ENCODE measurements at places on chromosomes 16 and 17. TPM values are rescaled to one million over a fixed set of nuclear protein-coding genes. Genes with fewer than 3 reads are reported as not detected.

The SLC16A11 gene
- total RNA-seq, result not detected

The KRT31 gene
- 0.16 TPM for total RNA-seq

- no peak for DNase-seq
These were observed 411.8 kb downstream of the MAF start for GRCh38 chr16:79188739-79189122.

The SULT1A4 gene
- total RNA-seq, result 2.0 TPM

DNA sequence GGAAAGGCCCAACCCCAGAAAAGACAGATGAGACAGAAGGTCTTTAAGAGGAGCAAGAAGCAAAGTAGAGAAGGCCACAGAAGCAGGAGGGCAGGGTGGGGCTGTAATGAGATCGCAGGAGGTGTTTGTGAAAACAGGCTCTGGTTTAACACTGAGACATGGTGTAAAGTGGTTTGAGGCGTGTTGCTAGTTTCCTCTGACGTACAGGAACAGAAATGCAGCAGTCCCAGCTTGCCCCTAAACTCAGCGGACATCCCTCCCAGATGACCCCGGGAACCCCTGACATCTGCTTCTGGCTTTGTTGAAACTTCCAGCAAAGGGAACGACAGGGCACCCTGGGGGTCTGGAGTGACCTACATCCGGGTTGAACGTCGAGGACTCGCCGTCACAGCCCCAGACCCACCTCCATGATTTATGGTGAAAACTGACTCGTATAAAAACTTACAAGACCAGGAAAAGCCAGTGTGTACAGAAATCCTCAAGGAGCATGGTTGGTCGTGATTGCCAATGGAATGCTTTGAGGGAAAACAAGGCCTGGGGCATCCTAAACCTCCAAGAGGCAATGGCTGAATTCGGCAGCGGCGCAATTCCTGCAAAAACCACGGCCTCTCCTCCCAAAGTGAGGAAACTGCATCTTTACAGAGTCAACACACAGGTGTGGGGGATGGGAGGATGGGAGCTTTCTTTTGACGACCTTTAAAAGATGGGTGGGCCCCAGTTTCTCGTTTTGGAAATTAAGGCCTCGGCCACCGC lies 25.8 kb downstream of the LITAF start:
- DNase-seq, result no peak

GRCh38 chr16:65728167-65728566 lies 606.3 kb upstream of the CDH11 start:
- no peak for DNase-seq

GRCh38 chr16:77048085-77048484 lies 142.9 kb upstream of the MON1B start:
- no peak for DNase-seq

- DNase-seq, result no peak
These were observed 45.4 kb downstream of the SNX20 start for GRCh38 chr16:50635505-50636392.

The SLC35G3 gene
- total RNA-seq, result not detected

- no peak for DNase-seq
These were observed 70.3 kb upstream of the LGALS9 start for GRCh38 chr17:27560668-27561067.

DNA sequence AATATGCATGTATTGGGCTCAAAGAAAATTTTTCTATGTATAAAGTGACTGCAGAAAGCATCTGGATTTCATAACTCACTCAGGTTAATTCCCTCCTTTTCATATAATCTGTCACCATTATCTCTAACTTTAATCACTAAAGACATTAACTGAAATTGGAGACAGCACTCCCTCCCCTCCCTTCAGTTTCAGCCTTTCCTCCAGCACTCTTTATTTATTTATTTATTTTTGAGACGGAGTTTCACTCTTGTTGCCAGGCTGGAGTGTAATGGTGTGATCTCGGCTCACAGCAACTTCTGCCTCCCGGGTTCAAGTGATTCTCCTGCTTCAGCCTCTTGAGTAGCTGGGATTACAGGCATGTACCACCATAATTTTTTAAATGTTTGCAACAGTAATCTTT lies 43.1 kb downstream of the CDH8 start:
- DNase-seq, result no peak

All from urinary bladder (tissue), 4 donors.